ENCODE measurements at places on chromosomes 4 and X. TPM values are rescaled to one million over a fixed set of nuclear protein-coding genes. Genes with fewer than 3 reads are reported as not detected.

Gene TSPAN7
- 8.8 TPM for total RNA-seq

Gene MAOB
- total RNA-seq: not detected

Gene CCDC160
- total RNA-seq: 0.27 TPM

Gene KLKB1
- 0.17 TPM for total RNA-seq

Gene SSX2
- not detected for total RNA-seq

Gene SLIT2
- total RNA-seq: 9.1 TPM

Gene ANXA10
- 1.7 TPM for total RNA-seq

Gene USP51
- total RNA-seq: 0.78 TPM

Gene FGFRL1
- total RNA-seq: 63.1 TPM

Gene INTU
- 0.37 TPM for total RNA-seq

- no peak for DNase-seq
Observed at GRCh38 chrX:112800971-112801775, 39.5 kb downstream of the AMOT start.

DNA sequence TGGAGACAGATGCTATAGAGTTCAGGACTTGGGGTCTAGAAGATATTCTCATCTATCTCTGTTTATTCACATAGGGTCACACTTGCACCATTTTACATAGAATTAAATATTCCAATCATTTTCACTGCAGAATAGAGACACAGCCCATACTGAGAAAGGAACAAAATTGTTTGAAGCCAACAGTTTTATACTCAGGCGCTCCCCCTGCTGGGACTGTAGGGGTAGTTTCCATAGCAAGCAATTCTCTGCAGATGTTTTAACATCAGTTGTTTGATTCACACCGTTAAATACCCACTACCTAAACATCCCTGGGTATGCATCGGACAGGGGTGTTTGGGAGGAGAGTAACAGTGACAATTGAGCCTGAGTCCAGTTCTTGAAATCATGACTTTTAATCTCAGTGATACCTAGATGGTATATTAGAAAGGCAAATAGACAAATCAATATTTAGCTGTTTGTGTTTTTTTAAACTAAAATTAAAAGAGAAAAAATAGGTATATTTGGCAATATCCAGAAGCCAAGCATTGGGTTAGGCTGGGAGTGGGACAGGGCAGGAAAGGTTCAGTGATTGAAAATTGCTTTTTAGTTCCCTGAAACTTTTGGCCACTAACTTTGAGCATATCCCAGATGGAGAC is 33.8 kb downstream of the LONRF3 start:
- peak; percentile 6 for DNase-seq

GRCh38 chr4:169184236-169184635 is 86.5 kb downstream of the SH3RF1 start:
- DNase-seq: no peak

- no peak for DNase-seq
Observed at GRCh38 chr4:158758703-158759102, 10.1 kb upstream of the FNIP2 start.

DNA sequence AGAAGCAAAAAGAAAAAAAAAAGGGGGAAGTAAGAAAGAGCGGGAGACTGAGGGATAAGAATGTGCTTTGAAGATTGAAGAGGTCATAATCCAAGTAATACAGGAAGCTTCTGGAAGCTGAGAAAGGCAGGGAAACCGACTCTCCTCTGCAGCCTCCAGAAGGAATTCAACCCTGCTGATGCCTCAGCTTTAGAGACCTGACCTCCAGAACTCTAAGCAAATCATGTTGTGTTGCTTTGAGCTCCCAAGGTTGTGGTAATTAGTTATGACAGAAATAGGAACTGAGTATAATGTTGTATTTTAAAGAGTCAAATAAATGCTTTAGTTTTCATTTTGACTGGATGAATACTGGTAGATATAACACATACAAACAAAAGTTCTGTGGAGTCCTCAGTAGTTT is 48.0 kb upstream of the FAT1 start:
- no peak for DNase-seq

DNA sequence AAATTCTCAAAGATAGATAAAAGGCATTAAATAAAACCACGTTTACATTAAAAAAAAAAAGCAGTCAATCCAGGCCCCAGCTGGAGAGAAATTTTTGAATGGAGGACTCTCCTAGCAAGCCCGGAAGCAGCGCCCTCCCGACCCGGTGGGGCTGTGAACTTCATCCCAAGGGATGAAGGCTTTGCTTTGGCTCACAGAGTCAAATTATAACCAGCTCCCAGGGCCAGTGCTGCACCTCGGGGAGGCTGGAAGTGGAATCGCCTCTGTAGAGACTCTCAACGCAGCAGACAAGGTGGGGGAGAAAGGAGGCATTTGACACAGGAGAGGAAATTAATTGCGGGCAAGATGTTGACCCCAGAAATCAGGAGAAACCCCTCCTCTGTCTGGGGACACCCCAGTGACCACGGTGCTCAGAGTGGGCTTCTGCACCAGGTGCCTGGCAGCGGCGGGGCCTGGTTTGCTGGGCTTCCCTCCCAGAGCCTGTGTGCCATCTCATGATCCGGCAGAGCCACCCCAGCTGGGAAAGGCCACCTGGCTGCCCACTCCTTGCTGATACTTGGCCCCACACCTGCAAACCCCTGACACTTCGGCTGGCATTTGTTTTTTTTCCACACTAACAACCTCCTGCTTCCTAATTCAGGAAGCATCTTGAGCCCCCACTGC is 71.7 kb downstream of the ABLIM2 start:
- no peak for DNase-seq

DNA sequence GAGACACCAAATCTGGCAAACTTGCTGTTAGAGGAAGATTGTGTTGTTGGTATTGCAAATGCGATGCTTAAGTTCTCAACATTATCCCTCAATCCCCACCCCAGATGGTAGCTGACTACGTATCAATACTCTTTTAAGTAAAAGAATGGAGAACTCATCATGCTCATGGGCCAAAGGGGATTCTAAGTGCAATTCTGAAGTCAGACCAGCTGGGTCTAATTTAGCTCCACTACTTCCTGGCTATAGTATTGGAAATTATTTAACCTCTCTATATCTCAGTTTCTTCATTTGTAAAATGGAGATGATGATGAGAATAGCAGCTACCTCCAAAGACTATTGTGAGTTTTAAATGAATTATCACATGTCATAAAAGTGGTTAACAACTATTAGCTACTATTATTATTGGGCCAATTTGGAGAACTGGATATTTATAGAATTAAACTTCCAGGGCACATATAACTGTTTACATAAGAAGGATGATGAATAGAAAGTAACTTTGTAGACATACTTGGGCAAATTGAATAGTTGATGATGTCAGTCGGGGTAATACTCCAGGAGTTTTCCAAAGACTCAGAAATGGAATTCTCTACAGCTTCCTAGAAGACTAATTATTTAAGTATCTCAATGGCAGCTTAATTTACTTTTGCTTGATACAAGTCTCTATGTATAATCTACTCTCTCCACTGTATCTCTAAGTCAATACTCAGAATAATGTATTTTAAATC is 5.0 kb upstream of the SLAIN2 start:
- DNase-seq: no peak

- DNase-seq: no peak
Observed at GRCh38 chr4:98480535-98480934, 177.9 kb downstream of the TSPAN5 start.

DNA sequence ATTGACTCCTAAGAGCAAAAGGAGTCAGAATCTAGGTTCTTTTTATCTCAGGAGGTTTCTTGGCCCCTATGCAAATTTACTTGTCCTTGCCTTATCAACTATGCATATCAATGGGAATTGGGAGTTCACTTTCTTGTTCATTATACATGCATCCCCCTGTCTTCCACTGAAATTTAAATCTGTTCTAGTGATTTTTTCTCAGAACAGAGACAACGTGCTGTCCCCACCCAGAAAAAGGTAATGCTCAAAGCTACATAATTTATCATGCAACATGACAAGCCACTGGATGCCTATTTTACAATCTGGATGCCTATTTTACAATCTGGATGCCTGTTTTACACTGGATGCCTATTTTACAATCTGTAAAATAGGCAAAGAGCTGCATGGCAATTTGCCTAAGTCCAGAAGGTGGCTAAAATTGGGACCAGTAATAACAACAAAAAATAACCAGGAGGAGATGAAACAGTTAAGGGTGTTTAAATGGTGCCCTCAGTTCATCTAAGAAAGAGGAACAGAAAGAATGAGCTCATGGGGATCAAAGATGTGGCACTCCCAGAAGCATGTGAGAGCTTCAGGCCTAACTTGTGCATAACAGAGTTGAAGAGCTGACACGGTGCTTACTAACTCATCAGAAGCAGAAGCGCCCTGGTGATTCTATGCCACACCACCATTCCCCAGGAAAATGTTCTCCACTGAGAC is 537.8 kb upstream of the BOD1L1 start:
- DNase-seq: no peak

GRCh38 chr4:98586291-98586961 is 72.0 kb downstream of the TSPAN5 start:
- no peak for DNase-seq

- DNase-seq: no peak
Observed at GRCh38 chr4:186203406-186203805, 12.0 kb downstream of the CYP4V2 start.

All from H4 (cell line).